Esophagus squamous epithelium (tissue), 5 donors: ENCODE measurements at places on chromosomes 7 and 10.

GRCh38 chr7:50782375-50783208 lies at the start of gene GRB10:
GRB10 (minus strand) TSS chr7:50782896; CDS start chr7:50732322, 50,574 bp downstream.
- no peak for DNase-seq

DNA sequence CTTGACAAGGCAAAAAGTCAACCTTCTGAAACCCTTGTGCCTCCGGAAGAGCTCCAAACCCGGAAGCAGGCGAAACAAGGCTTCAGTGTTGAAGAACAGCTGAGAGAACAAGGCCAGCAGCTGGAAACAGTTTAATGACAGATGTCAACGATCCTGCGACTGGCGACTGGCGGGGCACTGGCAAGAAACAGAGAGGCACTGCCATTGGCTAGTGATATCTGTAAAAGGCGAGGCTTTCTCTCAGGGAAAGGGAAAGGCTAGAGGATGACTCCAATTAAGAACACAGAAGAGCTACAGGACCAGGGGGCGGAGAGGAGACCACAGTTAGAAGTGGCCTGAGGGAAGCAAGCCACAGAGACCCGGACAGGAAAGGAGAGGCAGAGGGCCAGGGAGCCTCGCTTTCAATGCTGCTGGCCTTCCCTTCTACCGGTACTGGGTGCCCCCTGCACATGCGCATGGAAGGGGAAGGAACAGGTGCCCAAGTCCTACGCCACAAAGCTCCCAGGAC lies 19.4 kb downstream of the ITGB1 start:
- DNase-seq: no peak

DNA sequence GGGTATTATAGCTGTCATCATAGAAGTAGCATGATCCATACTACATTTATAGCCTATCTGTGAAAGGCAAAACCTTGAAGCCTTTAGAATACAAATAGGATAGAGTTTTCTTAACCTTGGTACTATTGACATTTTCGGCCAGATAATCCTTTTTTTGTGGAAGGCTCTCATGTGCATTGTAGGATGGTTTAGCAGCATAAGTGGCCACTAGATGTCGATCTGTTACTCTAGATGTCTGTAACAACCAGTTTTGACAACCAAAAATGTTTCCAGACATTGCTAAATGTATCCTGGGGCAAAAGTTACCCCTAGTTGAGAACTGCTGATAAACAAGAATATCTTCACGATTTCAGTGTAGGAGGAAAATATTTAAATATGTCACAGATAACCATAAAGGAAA lies 319.4 kb upstream of the GALNT17 start:
- no peak for DNase-seq

- no peak for DNase-seq
Measured at GRCh38 chr7:132630834-132631233, 54.6 kb upstream of the PLXNA4 start.

DNA sequence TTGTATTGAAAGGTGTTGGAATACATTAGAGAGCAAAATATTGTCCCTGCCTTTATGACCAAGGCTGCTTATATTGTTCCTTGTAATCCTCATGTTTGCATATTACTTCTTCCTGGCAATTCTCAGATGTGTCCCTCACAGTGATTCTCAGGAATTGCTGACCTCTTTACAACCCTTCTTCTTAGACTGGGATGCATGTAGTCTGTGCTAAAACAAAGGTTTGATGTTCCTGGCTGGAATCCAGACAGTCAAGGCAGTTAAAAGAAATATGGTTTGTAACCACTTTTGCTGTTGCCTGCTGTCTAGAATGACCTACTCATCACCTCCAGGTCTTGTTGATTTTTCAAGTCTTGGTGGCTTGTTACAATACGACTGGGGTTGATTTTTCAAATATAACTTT lies 367.6 kb downstream of the HGF start:
- DNase-seq: no peak

DNA sequence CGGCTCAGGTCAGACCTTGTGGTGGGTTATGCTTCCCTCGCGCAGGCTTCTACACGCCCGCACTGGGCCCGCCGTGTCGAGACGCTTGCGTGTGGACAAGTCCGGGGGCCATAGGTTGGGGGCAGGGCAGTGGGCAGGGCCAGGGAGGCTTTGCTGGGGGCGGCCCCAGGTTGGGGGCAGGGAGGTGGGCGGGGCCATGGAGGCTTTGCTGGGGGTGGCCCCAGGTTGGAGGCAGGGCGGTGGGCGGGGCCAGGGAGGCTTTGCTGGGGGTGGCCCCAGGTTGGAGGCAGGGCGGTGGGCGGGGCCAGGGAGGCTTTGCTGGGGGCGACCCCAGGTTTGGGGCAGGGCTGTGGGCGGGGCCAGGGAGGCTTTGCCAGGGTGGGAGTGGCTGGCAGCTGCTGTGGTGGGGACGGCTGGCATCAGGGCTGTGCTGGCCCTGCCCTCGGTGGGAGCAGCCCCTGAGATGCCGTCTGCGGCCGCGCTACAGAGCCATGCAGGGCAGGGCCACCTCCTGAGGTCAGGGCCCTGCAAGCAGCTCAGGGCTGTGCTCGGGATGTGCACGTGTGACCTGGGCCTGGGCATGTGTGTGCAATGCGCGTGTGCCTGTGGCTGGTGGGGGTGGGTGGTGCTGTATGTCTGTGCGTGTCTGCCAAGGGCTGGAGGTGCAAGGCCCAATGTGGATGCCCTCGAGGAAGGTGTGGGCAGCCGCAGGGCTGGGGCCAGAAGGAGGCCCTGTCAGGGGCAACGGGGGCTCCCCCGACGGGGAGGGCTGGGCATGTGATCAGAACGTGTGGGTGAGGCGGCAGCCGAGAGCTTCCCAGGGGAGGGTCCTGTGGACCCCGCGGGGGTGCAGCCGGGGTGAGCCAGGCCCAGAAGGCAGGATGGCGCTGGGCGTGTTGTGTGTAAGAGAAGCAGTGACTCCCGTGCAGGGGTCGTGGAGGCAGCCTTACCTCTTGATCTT lies 72.5 kb upstream of the NKX6-2 start:
- DNase-seq: no peak

DNA sequence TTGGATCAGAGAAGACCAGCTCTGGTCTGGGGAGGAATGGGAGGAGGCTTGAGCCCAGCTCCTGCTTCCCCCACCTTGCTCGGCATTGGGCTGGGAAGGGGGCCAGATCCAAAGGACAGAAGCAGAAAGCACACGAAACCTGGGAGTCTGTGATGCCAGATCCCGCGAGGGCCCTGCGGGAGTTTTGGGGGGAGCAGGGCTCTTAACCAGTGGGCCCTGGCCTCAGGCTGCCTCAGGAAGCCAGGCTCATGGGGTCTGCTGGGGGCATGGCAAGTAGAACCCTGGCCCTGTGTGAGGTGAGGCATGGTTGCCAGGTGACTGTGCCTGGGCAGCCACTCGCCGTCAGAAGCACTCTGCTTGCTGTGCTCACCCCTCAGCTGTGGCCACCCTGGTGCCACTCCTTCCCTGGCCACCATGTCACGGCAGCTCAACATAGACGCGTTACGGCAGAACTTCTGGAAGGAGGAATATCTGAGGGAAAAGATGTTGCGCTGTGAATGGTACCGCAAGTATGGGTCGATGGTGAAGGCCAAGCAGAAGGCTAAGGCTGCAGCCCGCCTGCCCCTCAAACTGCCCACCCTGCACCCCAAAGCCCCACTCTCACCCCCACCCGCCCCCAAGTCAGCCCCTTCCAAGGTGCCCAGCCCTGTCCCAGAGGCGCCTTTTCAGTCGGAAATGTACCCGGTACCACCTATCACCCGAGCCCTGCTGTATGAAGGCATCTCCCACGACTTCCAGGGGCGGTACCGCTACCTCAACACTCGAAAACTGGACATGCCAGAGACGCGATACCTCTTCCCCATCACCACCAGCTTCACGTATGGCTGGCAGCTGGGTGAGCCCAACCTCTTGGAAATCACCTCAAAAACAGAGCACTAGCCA lies 3.6 kb downstream of the ATP6V1F start:
- DNase-seq: no peak

GRCh38 chr10:101230183-101230917 lies 1.1 kb upstream of the LBX1 start:
- DNase-seq: no peak
